ENCODE measurements at places on chromosomes 2 and 18.

DNA sequence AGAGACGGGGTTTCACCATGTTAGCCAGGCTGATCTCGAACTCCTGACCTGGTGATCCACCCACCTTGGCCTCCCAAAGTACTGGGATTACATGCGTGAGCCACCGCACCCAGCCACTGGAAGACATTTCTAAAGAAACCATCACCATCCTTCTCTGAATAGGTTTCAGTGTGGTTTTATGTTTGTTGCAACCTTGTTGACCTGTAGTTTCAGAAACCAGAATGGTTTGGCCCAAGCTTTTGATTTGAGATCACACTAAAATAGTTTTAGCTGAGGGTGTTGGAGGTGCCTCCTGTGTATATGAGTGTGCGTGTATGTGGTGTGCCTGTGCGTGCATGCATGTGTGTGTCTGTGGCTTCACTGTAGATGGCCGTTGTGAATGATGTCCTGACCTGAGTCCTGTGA is 26.2 kb downstream of the INPP4A start:
- no peak for DNase-seq

DNA sequence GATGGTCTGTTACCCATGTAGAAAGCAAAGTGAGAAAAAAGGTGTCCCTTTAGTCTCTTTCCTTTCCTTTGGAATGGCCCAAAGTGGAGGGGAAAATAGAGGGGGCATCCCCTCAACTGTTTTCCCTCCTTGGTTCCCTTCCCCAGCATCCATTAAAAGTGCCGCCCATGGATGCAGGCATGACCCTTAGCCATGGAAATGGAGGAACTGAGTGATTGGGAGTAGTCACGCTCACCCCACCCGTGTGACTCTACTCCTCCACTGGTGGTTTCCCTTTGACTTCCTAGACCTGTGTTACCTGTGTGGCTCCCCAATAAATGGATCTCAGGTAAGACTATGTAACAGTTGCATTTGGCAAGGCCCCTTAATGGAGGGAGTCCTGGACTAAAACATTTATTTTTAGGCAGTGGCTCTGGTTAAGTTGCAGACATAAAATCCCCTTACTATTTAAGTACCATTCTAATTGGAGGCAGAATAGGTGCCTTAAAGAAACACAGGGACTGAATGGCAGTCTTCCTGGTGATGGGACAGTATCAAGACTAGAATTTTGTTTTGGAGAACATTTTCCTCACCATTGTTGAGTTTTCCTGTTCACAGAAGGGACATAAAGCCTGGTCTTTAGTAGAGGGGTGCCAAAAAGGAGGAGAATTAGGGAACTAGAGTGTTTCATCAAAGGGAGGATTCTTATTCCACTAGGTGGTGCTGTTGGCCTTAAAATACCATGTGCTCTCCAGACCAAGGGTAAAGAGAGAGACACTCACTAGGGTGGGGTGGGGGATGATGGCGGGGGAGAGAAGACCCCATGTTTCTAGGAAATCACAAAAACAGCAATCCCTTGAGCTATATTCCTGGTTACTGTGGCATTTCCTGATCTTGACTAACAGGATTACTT is 25.7 kb upstream of the PLA2R1 start:
- DNase-seq = no peak

GRCh38 chr2:186848873-186849578 is at the start of gene ZSWIM2:
Gene ZSWIM2, minus strand, starts transcription at chr2:186849170. Its CDS starts 40 bp downstream, at chr2:186849130.
- no peak for DNase-seq

DNA sequence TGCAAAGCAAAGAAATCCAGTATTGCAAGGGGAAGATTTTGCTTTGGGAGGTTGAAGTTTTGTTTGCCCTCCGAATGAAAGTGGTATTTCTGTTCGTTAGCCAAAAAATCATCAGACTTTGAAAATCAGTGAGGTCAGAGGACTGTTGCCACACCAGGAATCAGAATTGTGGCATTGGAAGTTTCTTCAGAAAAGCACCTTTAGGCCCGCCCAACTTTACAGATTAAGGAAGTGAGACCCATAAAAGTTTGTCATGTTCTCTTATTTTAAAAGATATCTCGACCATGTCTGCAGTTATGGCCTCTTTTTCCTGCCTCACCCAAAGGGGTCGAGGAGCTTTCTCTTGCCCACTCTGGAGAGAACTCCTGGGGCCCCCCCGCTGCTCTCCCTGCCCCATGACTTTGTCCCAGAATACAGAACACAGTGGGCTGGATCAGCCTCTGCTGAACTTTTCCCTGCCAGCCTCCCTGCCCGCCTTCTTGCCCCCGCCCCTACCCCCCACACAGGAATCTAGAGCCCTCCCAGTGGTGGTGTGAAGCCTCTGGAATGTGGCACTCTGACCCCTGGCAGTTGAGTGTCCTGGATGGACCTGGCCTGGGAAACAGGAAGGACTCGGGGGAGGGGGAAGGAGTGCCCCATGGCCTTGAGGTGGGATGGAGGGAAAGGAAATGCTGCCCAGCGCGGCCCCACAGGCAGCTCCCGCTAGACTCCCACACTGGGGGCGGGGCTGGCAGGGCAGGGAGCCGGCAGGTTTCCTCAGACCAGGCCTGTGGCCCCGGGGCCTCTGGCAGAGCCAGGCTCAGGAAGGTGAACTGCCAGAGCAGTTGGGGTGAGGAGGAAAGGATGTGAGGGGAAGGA is 25.3 kb downstream of the CRIM1 start:
- DNase-seq = no peak

- DNase-seq = no peak
Measured at GRCh38 chr2:177400337-177400923, 7.9 kb downstream of the AGPS start.

GRCh38 chr2:16625759-16626158 is 39.9 kb downstream of the CYRIA start:
- DNase-seq = no peak

- no peak for DNase-seq
Measured at GRCh38 chr2:108922141-108922915, 66.7 kb downstream of the EDAR start.

DNA sequence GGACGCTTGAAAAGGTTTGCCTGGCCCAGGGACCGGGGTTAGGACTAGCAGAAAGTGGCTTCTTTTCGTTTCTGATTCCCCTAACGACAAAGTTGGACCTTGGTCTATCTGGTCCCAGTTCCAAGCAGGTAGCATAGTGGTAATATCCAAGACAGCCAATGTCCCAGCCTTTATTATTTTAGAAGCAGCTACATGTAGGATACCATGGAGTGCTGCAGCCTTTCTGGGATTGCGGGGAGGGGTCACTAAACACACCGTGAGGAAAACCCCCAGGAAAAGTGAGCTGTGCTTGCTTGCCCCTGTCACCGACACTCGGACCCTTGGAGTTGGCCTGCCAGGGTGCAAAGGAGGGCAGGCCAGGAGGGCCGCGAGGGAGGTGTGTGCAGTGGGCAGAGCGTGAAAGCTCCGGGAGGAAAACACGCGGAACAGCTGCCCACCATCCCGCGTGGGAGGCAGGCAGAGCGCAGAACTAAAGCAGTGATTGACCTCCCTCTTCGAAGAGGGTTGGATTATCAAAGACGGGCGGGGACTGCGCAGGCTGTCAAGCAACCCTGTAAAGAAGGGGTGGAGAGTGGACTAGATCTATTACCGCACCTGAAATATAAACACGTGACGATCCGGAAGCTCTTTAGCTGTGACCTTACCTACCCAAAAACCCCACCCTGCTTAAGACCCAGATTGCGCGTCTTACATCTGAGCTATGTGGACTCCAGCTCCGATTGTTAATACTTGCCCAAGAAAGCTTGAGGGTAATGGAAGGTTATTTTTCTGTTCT is 624 bp upstream of the MAP4K3 start:
- no peak for DNase-seq

DNA sequence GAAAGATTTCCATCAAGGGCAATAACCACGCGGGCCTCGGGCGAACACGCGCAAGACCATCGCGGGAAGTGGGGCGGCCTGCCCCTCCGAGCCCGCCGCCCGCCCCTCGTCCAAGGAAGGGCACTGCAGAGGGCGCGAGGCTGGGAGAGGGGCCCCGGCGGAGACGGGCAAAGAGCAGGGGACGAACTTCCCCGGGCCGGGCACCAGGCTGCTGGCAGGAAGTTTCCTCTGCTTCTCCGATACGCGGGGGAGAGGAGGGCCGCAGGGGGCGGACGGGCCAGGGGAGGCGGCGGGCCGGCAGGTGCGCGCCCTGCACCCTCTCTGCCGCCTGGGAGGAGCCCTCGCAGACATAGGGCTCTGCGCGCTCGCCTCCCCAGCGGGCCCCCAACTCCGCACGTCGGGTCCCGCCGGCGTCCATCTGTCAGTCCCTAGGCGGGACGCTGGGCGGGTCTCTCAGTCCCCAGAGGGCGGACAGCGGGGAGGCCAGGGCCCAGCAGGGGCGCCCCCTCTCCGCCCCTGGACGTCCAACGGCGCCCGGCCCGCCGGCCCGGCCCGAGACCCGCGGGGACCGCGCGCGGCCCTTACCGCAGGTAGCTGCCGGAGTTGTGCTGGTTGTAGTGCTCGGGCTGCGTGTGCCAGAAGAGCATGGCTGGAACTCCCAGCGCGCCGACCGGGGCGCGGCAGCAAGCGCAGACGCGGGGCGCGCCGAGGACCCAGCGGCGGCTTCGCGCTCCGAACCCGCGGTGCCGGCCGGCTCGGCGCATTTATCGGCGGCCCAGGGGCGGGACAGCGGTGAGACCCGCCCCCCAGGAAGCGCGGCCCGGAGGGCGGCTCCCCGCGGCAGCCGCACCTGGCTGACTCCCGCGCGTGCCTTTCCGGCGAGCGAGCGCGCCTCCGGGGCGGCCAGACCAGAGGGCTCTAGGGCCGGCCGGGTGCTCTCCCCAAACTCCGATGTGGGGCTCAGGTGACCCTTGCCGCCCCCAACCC is at the start of gene TFCP2L1:
TSS of gene TFCP2L1 (minus strand) at position 740 of the 987 bp plus-strand sequence. CDS start at position 647, 93 bp downstream.
- DNase-seq = no peak

- no peak for DNase-seq
Measured at GRCh38 chr18:49855711-49856415, 42.5 kb upstream of the ACAA2 start.

All from esophagus squamous epithelium (tissue), 5 donors.